ENCODE measurements at places on chromosomes 2 and 18.

DNA sequence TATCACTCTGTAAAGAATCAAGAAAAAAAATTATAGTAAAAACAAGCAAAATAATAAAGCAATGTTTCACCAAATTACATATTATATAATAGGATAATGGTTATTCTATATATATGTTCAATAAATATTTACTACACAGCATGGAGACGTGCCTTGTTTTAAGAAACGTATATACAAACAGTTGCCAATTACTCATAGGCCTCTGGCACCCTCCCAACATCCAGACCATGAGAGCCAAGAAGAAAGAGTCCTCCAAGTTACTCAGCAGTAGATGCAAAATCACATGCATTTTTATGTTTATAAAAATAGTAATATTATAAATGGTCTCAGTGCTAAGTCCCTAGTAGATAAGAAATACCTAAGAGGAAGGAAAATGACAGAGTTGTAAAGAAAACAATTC is 64.8 kb downstream of the REV1 start:
- no peak for DNase-seq

DNA sequence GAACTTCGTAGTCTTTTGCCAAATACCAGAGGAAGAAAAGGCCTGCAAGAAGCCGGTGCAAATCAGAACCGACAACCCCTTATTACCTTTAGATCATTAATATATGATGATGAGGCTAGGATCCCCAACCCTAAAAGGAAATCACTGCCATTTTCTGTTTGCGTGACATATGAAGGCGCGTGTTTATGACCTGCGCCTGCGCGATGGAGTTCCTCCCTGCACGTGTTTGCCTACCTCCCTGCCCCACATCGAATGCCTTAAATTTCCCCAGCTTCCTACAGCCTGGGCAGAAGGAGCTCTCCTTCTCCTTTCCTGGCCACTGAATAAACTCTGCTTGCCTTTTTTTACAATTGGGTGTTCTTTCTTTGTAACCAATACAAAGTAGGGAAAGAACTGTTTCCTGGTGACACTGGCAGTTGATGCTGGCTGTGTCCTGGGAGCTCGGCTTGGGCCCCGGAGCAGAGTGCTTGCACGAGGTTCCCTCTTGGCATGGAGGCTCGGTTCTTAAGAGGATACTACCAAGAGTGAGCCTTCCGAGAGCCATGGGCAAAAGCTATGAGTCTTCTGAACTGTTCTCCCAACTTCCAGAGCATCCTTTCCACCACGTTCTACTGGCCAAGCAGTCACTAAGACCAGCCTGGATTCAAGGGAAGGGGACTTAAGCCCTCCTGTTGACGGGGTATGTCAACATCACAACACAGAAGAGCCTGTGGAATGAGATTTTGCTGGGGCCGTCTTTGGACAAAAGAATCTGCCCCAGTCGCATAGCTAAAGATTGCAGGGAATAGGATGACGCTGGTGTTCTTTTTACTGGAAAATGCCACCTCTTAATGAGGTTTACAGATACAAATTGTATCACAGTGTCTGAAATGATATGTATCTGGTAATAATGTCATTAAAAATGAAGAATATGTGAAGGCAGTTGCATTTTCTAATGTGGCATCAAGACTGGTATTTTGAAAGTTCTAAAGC is 179.8 kb downstream of the SH3BP4 start:
- no peak for DNase-seq

DNA sequence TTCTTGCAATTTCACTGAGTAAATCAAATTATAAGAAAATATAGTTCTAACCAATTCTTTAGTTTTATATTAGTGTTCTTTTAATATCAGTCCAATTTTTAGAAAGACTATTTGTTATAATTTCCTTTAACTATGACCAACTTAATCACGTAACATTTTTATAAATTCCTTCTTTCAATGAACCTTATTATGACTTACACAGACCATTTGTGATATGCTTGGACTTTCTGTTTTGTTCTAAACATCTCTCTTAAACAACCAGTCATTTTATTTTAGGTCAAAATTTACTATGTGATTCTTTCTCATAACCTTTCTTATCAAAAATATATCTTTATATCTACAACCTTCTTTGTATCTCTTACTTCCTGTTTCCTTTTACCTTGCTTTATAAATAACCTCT is 39.5 kb upstream of the DYNAP start:
- DNase-seq: no peak

- no peak for DNase-seq
Observed at GRCh38 chr2:240430595-240430994, 4.9 kb upstream of the GPC1 start.

DNA sequence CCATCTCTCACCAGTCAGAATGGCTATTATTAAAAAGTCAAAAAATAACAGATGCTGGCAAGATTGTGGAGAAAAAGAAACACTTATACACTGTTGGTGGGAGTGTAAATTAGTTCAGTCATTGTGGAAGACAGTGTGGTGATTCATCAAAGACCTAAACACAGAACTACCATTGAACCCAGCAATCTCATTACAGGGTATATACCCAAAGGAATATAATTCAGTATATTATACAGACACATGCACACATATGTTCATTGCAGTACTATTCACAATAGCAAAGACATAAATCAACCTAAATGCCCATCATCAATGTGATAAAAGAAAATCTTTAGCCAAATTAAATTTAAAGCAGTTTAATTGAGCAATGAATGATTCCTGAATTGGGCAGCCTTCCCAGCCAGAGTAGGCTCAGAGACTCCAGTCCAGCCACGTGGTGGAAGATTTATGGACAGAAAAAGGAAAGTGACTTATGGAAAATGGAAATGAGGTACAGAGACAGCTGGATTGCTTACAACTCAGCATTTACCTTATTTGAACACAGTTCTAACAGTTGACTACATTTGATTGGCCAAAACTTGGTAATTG is 377.1 kb upstream of the SLC39A10 start:
- DNase-seq: no peak

GRCh38 chr2:111897924-111898702 is at the start of gene MERTK:
MERTK (plus strand) TSS chr2:111898607; CDS start chr2:111898736, 129 bp downstream.
- DNase-seq: peak; percentile 33

GRCh38 chr2:11745613-11746375 is 638 bp upstream of the LPIN1 start:
- DNase-seq: no peak

GRCh38 chr2:85770369-85770768 is 16.6 kb downstream of the ATOH8 start:
- no peak for DNase-seq

DNA sequence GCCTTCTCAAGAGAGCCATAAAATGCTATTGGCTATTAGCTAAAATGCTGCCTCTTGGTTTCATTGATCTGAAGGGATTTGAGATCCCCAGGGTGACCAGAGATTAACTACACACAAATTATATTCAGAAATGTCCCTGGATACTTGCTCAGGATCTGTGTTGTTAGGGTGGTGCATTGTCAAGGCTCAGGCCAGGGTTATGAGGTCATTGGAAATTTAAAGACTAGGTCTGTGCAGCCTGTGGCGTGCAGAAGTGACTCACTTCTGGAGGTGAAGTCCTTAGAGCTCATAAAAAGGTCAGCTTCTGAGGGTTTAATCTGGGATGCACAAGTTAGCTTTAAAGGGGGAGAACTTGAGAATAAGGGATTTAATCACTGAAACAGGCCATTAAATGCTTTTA is 23.5 kb downstream of the LRRTM1 start:
- no peak for DNase-seq

GRCh38 chr2:44799105-44799504 is 142.4 kb upstream of the SIX3 start:
- DNase-seq: no peak

DNA sequence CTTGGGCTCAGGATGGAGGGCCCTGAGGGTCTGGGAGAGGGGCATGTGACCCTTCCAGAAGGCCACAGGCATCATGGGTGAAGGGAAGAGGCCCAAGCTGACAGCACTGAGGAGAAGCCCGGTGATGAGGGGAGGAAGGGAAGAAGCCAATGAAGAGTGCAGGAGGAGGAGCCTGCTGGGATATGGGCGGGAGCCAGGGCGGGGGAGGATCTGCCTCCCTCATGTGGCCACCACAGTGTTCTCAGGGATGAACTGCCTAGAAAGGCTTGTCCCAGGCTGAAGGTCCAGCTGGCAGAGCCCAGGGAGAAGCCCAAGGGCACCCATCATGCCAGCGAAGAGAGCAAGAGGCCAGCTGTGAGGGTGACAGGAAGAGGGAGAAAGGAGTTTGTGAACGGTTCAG is 24.6 kb upstream of the PLB1 start:
- no peak for DNase-seq

GRCh38 chr2:190432567-190433231 is 24.5 kb downstream of the MFSD6 start:
- no peak for DNase-seq

- DNase-seq: no peak
Observed at GRCh38 chr2:96393989-96394761, 58.6 kb downstream of the NCAPH start.

DNA sequence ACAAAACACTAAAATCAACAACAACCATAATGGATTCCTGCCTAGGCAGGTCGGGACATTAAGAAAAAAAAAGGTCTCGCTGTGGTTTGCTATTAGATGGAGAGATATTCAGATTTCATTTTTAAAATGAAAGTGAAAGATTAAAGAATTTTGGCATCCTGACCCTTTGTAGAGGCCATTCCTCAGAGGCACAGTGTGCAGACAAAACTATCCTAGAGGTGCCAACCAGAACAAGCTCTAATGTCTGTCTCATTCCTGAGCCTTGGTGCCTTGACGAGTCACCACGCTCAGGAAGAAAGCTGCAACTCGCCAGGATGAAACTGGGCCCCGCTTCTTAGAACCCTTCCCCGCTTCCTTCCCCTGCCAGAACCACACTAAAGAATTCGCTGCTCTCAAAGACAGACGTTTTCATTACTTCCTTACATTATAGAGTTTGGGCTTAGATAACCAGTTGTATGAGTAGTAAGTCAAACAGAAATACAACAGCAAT is 156.0 kb downstream of the TGIF1 start:
- DNase-seq: no peak

- DNase-seq: no peak
Observed at GRCh38 chr2:61770298-61770697, 83.6 kb downstream of the FAM161A start.

GRCh38 chr2:24828238-24828996 is 35.2 kb downstream of the CENPO start:
- DNase-seq: no peak

GRCh38 chr2:64470766-64471295 is 16.9 kb downstream of the LGALSL start:
- no peak for DNase-seq

Measured in CD4-positive, alpha-beta T cell treated with Interferon gamma for 1 hour (primary cell).